ENCODE measurements at places on chromosomes 11 and 22.
A peak's percentile ranks its signal among the peaks of the same experiment; 100 is the strongest.

DNA sequence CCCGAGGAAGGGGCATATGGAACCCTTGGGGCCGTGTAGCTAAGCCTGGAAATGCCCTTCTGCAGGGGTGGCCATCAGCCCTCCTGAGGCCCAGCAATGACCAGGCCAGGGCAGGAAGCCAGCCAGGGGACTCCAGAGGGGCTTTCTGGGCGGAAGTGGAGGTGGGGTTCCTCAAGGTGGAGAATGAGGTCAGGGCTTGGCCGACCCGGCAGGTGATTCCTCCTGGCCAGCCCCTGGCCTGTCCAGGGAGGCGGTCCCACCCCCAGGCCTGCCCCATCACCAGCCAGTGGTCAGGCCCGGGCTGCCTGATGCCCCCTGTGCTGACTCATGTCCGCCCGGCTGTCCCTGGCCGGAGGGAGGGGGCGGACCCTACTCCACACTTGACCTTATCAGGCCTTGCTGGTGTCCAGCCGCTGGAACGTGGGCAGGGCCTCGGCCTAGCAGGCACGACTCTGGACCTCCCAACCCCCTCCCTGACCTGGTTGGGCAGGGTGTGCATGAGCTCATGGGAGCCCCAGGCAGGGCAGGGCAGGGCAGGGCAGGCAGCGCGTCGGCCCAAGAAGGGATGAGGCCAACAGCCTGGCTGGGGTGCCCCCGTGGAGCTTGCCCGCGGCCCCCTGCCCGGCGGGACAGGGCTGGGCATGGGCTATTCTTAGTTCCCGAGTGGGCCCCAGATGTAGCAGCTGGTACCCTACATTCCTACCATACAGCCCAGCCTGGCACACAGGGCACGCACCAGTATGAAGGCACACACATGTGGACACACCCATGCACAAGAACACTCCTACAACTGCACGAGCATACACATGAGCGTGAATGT lies 35.9 kb downstream of the RPL3 start:
- no peak overlapping the region for H3K4me3 ChIP-seq
- no peaks in the 10 kb centered on the region for H3K4me1 ChIP-seq
- H3K27me3 ChIP-seq: no peaks in the 10 kb centered on the region
- DNase-seq: no peak
- no peaks in the 10 kb centered on the region for H3K36me3 ChIP-seq
- H3K27ac ChIP-seq: no peak overlapping the region

- H3K27ac ChIP-seq: peak overlapping the region; percentile 30
- H3K36me3 ChIP-seq: no peaks in the 10 kb centered on the region
- no peaks in the 10 kb centered on the region for H3K4me1 ChIP-seq
Observed at GRCh38 chr11:103326070-103326794, 217.0 kb downstream of the DYNC2H1 start.

DNA sequence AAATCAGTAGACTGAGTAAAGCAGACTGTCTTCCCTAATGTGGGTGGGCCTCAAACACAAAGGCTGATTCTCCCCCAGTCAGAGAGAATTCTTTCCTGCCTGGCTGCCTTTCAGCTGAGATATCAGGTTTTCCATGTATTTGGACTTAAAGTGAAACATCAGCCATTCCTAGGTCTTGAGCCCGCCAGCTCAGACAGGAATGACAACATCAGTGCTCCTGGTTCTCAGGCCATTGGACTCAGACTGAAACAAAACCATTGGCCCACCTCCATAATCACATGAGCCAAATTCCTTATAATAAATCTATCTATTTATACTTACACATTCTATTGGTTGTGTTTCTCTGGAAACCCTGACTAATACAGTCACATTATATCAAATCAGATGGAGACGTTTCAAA lies 56.7 kb upstream of the CLPB start:
- H3K4me3 ChIP-seq: no peak overlapping the region
- DNase-seq: no peak

GRCh38 chr22:46022881-46023512 lies 46.0 kb upstream of the WNT7B start:
- H3K4me1 ChIP-seq: peaks cover 16% of the 10 kb centered on the region
- no peak for DNase-seq
- no peak overlapping the region for H3K4me3 ChIP-seq
- no peaks in the 10 kb centered on the region for H3K27me3 ChIP-seq

GRCh38 chr11:5238486-5238885 lies 4.2 kb upstream of the HBD start:
- no peaks in the 10 kb centered on the region for H3K4me1 ChIP-seq
- H3K4me3 ChIP-seq: no peak overlapping the region
- H3K27ac ChIP-seq: no peak overlapping the region
- peaks cover 69% of the 10 kb centered on the region for H3K27me3 ChIP-seq
- no peaks in the 10 kb centered on the region for H3K36me3 ChIP-seq

- no peak for DNase-seq
- no peak overlapping the region for H3K27ac ChIP-seq
- peaks cover 57% of the 10 kb centered on the region for H3K27me3 ChIP-seq
- H3K36me3 ChIP-seq: no peaks in the 10 kb centered on the region
- H3K4me3 ChIP-seq: no peak overlapping the region
Observed at GRCh38 chr11:19344661-19345518, 104.1 kb upstream of the E2F8 start.

GRCh38 chr11:33052231-33052630 lies 12.9 kb downstream of the TCP11L1 start:
- H3K4me3 ChIP-seq: no peak overlapping the region
- H3K27ac ChIP-seq: no peak overlapping the region
- no peaks in the 10 kb centered on the region for H3K4me1 ChIP-seq
- H3K27me3 ChIP-seq: no peaks in the 10 kb centered on the region

GRCh38 chr11:100141201-100141600 lies 545.9 kb upstream of the ARHGAP42 start:
- no peak overlapping the region for H3K27ac ChIP-seq
- H3K4me3 ChIP-seq: no peak overlapping the region
- no peaks in the 10 kb centered on the region for H3K4me1 ChIP-seq
- DNase-seq: no peak

DNA sequence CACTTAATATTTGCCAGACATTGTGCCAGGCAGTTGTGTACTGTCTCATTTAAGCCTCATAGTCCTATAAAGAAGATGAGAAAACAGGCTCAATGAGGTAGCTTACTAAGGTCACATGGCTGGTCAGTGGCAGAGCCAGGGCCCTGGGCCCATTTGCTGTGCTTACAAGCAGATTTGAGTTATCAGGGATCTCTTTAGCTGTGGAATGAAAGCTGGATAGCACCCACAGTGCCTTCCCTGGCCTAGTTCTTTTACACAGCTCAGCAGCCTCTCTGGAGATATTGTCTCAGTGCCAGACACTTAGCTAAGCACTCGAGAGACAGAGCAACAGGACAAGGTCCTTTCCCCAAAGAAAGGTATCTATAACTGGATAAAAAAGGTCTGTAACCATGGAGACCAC lies 6.1 kb downstream of the TMEM86A start:
- H3K4me1 ChIP-seq: peaks cover 13% of the 10 kb centered on the region
- H3K36me3 ChIP-seq: no peaks in the 10 kb centered on the region
- H3K27ac ChIP-seq: no peak overlapping the region
- no peak overlapping the region for H3K4me3 ChIP-seq

GRCh38 chr22:20211997-20212753 lies 55.9 kb downstream of the RTN4R start:
- no peaks in the 10 kb centered on the region for H3K27me3 ChIP-seq
- peak overlapping the region; percentile 86 for H3K27ac ChIP-seq
- DNase-seq: peak; percentile 56
- peaks cover 24% of the 10 kb centered on the region for H3K4me1 ChIP-seq
- no peaks in the 10 kb centered on the region for H3K36me3 ChIP-seq

All from HCT116 (cell line).